ENCODE measurements at places on chromosomes 5 and 9. TPM values are rescaled to one million over a fixed set of nuclear protein-coding genes. Genes with fewer than 3 reads are reported as not detected.

GRCh38 chr5:78127875-78128274 is 166.6 kb downstream of the AP3B1 start:
- DNase-seq, result no peak

GRCh38 chr9:78171651-78172050 is 64.2 kb upstream of the CEP78 start:
- no peak for DNase-seq

- DNase-seq, result no peak
These were observed 99.0 kb upstream of the SSBP2 start for GRCh38 chr5:81849770-81850367.

Gene SMIM3
- total RNA-seq, result 24.0 TPM
